ENCODE measurements at places on chromosomes 5 and 9.

- DNase-seq: no peak
Observed at GRCh38 chr9:93594041-93594756, 17.8 kb downstream of the PHF2 start.

DNA sequence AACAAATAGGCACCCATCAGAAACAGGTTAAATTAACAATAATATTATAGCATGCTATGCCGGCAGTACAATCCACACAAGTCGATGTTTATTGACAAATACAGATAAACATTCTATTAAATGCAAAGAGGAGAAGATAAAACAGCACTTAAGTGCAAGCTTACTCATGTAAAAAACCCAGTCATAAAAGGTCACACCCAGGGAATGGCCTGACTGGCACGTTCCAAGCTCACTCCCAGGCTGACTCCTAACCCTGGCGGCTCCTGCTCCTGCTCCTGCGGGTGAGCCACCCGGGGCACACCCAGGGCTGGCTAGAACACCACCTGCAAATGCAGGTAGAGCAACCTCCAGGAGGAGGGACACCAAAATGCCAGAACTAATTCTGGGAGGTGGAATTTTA is 66.9 kb downstream of the SEMA4D start:
- DNase-seq: no peak

DNA sequence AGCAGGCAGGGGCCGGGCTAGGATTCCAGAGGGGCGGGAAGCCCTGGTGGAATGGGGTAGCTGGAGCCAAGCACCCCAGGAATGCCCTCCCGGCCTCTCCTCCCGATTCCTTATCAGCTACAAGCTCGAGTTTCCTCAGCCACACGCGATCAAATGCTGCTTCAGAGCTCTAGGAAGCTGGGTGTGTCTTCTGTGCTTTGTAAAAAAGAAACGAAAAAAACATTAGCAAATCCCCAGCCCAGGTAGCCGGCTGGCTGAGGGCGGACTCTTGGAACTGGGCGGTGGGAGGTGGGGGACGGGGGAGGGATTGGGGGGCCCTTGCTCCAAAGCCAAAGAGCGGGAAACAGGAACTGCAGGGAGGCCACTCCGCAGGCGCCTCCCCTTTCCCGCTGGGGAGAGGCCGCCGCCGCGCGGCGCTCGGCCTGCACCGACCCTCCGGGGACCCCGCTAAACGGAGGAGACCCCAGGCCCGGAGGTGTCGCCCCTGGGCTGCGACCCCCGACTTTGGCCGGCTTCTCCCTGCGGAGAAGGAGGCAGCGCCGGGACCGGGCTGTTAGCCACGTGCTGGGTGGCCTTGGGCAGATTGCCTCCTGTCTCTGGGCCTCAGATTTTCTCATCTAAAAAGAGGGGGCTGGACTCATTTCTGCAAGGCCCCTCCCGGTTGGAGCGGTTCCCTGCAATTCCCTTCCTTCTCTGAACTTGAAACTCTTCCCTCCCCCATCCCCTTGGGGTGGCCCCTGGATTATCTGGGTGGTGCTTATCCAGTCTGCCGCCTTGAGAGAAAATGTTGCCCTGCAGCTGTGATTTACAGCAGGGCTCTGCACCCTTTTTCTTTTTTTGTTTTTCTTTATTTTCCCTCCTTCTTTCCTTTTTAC is 40.9 kb upstream of the FABP6 start:
- no peak for DNase-seq

DNA sequence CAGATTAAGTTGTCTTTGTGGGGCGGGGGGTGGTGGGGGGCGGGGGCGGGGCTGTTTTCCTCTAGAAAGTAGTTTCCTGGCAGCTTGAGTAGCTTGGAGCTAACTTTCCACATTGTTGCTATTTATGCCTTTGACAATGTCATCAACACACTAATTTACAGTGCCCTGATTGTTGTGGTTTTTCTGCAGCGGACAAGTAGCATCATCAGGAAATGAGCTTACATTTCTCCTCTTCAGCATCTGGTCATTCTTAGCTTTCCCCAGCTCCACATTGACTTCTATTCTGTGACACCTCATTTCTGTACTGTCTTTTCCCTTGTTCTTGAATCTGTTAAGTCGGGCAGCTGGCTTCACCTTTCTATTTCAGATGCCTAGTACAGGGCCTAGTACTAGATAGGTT is 112.3 kb upstream of the RAD23B start:
- no peak for DNase-seq

GRCh38 chr5:16579142-16579847 is 37.5 kb downstream of the RETREG1 start:
- no peak for DNase-seq

DNA sequence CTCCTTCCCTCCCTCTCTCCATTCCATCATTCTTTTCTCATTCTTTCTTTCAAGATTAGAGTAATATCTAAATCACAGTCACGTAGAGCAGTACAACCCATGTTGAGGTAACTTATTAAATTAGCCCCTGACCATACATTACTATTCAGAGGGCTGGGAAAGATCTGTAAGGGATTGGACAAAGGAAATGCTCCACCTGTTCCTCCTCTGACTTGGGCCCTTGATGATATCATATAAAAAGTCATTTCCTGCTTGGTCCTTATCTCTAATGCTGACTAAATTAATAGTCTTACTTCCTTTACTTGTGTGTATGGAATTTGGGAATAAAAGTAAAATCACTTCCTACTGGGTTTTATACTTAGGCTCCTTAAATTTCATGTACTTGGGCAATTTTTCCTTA is 40.8 kb downstream of the SNX18 start:
- DNase-seq: no peak

- DNase-seq: no peak
Observed at GRCh38 chr5:14273207-14273767, 130.1 kb downstream of the TRIO start.

DNA sequence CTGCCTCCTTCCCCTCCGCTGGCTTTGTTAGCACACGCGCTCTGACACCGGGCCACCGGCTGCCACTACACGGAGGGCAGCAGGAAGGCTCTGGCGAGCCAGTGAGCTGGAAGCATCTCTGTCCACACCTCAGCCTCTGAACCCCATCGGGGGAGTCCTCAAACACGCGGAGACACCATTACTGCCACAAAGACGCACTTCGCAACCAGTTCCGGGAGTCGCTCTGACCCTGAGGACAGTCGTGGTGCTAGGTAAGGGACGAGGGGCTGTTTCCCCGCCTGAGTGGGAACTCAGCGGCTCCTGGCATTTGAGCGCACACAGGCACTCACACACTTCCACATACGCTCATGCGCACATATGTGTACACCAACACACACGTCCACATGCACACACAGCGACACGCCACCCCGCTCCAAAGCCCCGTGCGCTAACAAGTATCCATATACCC is 160.0 kb downstream of the C9orf152 start:
- no peak for DNase-seq

DNA sequence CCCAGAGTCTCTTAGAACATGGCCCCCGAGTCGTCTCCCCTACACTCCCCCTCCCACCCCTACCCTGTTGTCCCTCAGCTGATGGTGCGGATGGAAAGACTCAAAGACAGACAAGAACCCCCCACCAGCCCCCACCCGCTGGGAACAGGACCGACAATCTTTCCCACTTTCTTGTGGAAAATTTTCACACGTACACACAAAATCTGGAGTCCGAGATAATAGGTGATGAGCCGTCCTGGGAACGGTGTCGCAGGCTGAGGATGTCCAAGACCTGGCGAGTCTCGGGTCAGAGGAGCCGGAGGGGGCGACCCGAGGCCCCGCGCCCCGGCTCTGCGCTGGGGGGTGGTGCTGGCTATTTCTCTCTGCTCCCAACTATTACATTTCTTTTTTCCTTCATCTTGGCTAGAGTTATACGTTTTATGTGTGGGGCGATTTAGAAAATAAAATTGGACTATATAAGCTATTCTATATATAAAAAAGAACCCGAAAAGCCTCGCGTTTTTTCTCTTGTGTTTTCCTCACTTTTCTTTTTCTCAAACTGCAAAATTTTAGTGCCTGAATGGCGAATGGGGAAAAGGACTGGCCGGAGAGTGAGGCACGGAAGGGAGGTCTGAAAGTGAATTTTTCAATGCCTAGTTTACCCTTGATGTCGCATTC is 188.8 kb downstream of the MEF2C start:
- no peak for DNase-seq

GRCh38 chr5:161851691-161852299 is 3.9 kb downstream of the GABRA1 start:
- no peak for DNase-seq

DNA sequence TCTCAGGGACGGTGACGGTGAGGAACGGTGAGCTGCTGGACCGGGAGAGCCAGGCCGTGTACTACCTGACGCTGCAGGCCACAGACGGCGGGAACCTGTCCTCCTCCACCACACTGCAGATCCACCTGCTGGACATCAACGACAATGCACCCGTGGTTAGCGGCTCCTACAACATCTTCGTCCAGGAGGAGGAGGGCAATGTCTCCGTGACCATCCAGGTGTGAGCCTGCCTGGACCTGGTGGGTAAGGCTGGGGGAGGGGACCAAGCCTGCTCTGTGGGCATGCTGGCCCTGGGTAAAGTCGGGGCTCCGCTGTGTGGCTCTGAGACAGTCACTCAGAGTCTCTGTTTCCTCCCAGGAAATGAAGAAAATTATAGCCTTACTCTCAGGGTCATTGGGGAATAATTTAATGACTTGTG is 29.3 kb downstream of the CDHR2 start:
- DNase-seq: no peak

DNA sequence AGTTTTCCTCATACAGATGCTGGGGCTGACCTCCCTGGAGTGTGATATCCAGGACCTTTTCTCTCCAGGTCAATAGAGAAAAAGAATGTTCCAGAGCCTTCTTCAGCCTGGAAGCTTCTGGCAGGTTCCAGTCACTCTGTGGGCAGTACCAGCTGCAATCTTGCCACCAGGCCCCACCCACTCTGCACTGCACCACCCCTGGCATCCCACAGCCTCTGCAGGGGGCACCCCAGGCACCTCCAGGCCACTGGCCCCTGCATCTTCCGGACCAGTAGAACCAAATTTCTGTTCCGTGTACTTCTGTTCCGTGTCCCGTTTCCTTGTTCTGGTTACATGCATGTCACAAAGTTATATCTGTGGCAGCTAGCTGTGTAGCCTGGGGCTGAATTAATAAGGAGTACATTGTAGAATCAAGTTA is 83.3 kb upstream of the ZBTB43 start:
- no peak for DNase-seq

DNA sequence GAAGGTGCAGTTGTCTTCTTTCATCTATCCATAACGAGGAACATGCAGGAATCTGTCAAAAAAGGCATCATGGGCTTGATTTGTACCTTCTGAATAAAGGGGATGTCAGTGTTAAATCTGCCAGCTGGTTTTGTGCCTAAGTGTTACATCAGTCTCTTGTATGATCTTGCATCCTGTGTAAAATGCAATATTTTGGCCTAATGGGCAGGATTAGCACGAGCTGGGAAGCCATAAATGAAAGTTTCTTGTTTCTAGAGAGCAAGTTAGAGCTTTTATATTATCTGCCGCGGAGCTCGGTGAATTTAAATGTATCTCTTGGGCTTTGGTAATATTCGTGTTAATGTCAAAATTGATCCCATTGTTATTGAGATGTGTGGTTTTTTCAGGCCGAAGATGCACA is 526.1 kb upstream of the WWC1 start:
- DNase-seq: no peak

GRCh38 chr5:95907740-95908706 is 53.6 kb downstream of the ELL2 start:
- DNase-seq: no peak

GRCh38 chr5:180284149-180284548 is 7.7 kb downstream of the MAPK9 start:
- no peak for DNase-seq

DNA sequence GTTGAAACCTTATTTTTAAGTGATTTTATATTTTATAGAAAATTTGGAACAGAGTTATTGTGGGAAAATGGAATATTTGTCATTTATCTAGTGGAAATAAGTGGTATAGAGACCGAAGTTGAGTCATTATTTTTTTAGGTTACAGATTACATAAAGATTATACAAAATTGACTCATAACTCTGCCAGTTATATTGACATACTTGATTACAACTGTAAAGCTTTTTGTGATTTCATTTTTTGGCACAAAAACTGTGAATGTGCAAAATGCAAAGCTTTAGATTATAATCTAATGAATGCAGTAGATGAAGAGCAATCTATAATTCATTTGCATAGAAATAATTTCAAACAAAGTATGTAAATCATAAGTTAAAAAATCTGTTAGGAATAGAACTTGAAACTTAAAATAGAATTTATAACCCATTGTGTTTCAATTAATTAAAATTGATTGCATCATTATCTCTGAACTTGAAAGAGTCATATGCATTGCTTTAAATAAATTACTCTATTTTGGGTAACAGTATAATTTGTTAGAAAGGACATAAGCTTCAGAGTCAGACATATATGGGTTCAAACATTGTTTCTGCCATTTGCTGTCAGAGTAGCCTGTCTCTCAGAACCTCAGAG is 280.4 kb downstream of the FER start:
- DNase-seq: no peak

GRCh38 chr9:38482918-38483592 is 58.8 kb upstream of the IGFBPL1 start:
- DNase-seq: no peak

DNA sequence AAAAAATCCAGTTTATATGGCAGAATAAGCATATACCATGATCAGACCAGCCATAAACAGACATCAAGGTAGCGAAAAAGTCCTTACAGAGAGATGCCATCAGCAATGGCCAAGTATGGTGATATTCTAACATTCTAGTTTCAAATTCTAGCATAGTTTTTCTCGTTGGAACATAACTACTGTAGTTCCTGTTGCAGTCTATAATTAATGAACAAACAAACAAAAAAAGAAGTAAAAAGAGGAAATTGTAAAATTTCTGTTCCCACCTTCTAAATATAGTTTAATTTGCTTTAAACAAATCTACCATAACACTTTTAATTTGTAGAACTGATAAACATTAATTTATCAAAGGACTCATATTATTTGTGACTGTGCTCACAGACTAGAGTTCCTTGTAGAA is 9.9 kb upstream of the CD180 start:
- no peak for DNase-seq

- DNase-seq: no peak
Observed at GRCh38 chr9:36980148-36980974, 53.7 kb downstream of the PAX5 start.

- DNase-seq: no peak
Observed at GRCh38 chr5:104353371-104353770, 790.8 kb upstream of the NUDT12 start.

DNA sequence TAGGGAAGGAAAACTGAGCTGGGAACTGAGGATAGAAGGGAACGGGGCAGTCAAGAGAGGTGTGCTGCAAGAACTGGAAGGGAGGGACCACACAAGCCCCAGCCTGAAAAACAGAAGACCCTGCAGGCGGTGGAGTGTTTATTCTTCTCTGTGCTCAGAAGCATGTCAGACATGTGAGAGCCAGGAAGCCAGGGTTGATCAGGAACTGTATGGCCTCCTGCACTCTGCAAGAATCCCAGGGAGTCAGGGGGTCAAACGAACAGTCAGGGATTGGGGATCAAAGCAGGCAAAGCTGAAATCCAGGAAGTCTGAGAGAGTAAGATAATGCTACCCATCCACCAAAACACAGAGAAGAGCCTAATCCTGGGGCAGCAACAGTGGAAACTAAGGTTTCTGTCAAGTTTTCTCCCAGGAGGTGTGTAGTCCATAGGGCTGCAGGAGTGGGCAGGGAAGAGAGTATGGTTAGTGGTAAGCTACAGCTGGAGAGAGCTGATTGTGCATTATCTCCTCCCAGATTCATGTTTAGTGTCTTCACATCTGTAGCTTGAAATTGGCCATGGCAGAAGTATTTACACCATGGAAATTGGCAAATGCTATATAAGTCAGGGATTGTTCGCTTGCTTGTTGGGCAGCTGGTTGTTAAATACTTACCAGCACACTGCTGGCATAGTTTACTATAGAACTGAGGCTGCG is 115.4 kb upstream of the SLC44A1 start:
- no peak for DNase-seq

All from stimulated activated CD8-positive, alpha-beta memory T cell treated with anti-CD3 and anti-CD28 coated beads, Interleukin-2, amount 100 ng/mL, for 48 hours (primary cell).